ENCODE measurements at places on chromosomes 5 and 9. TPM values are rescaled to one million over a fixed set of nuclear protein-coding genes. Genes with fewer than 3 reads are reported as not detected.

CTXN3 gene
- not detected for total RNA-seq

KLF4 gene
- total RNA-seq: 8.4 TPM

UNC5A gene
- not detected for total RNA-seq

FIBCD1 gene
- total RNA-seq: 5.6 TPM

PPP3R2 gene
- total RNA-seq: not detected

SNX18 gene
- 174 TPM for total RNA-seq

ADAMTS13 gene
- total RNA-seq: 1.8 TPM

BHMT2 gene
- 12.4 TPM for total RNA-seq

SLC1A3 gene
- 136 TPM for total RNA-seq

NOXA1 gene
- 0.49 TPM for total RNA-seq

SPRY4 gene
- 21.4 TPM for total RNA-seq

LHX6 gene
- total RNA-seq: not detected

OBP2A gene
- total RNA-seq: not detected

KCNV2 gene
- total RNA-seq: not detected

IL33 gene
- not detected for total RNA-seq

F2RL2 gene
- 15.9 TPM for total RNA-seq

C8G gene
- 1.1 TPM for total RNA-seq

RUSC2 gene
- 60.8 TPM for total RNA-seq

UBLCP1 gene
- 21.1 TPM for total RNA-seq

SYK gene
- total RNA-seq: not detected

ANKRD34B gene
- total RNA-seq: not detected

NME5 gene
- 1.8 TPM for total RNA-seq

MCTP1 gene
- total RNA-seq: 2.3 TPM

LYSMD3 gene
- 23.7 TPM for total RNA-seq

ANKRD31 gene
- total RNA-seq: 0.32 TPM

NUTM2G gene
- not detected for total RNA-seq

LRRC26 gene
- total RNA-seq: not detected

LIX1 gene
- total RNA-seq: not detected

COL23A1 gene
- total RNA-seq: 14.7 TPM

EMB gene
- total RNA-seq: 6.8 TPM
